ENCODE measurements at places on chromosomes 16 and 17.

GRCh38 chr16:86966777-86967176, 350.4 kb downstream of the C16orf95 start:
- DNase-seq = no peak

GRCh38 chr17:39951924-39952679, 10.7 kb upstream of the GSDMA start:
- DNase-seq = no peak

GRCh38 chr16:85037050-85037410, 9.4 kb downstream of the KIAA0513 start:
- no peak for DNase-seq

- DNase-seq = no peak
These were observed 6.0 kb upstream of the KCNH6 start for GRCh38 chr17:63516910-63517824.

DNA sequence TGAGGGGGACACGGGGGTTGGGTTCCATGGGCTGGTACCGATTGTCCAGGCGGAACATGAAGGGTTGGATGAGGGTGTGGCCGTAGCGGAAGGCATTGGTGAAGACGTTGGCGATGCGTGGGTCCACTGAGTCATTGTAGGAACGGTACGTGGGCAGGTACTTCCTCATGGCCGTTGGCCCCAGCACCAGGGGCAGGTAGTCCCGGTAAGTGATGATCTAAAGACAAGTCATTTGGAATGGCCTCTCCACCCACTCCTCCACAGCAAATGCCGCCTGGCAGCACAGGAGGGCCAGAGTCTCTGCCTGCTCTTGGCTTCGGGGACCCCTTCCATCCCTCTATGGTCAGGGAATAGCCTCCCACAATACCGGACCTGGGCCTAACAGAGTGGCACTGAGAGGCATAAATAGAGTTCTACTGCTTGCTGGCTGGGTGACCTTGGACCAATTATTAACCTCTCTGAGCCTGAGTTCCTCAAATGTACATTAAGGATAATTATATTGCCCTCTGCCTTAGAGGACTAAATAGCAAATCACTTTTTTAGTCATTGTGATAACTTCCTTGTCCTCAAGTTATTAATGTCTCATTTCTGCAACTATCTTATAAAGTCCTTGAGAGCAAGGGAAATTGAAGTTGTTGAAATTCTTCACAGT, 7.2 kb downstream of the MPO start:
- no peak for DNase-seq

DNA sequence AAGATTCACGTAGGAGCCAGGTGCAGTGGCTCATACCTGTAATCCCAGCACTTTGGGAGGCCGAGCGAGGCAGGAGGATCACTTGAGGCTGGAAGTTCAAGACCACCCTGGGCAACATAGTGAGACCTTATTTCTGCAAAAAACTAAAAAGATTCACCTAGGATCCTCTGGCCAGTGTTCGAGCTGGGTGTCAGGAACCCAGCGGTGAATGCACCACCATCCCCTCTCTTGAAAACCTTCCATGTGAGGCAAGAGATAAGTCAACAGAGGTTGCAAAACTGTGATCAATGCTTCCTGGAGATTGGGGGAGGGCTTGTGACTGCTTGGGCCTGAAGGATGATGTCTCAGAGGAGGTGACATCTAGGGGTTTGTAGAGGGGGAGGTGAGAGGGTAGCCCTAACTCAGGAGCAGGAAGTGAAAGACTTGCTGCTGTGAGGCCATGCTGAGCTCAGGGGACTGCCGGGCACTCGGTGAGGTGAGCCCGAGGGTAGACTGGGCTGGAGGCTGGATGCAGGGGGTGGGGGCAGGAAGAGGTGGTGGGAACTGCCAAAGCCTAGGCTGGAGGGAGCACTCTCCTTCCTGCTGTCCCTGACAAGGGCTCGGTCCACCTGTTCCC, 11.7 kb downstream of the GJD3 start:
- DNase-seq = no peak

GRCh38 chr16:31094088-31094423, 541 bp downstream of the VKORC1 start:
- DNase-seq = no peak

GRCh38 chr17:17638467-17638866, 42.8 kb upstream of the RAI1 start:
- DNase-seq = no peak

GRCh38 chr17:10286324-10286723, 86.5 kb downstream of the MYH13 start:
- no peak for DNase-seq

DNA sequence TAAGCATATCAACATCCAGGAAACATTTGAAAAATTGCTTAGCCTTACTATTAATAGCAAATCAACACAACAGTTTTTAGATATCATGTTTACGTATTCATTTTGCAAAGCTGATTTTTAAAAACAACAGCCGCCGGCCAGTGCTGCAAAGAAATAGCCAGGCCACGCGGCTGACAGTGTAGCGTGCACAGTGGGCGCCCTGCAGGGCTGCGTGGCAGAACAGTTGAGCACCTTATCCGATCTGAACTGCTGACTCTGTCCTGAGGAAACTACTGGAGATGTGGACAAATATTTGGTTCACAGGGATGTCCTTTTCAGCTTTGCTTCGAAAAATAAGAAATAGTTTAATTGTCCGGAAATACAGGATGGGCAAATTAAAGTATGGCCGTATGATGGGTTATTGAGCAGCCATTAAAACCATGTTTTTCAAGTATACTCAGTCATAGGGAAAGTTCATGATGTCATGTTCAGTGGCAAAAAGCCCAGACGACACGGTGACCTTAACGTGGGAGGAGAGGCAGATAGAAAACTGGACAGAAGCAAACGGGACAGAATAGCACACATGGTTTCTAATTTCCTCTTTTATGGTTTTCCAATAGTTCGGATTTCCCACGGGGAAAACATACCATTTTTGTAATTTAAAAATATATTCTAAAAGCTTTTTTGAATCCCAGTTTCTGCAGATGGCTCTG, 52.4 kb upstream of the ENDOV start:
- DNase-seq = no peak

- DNase-seq = no peak
These were observed 25.0 kb downstream of the NAA60 start for GRCh38 chr16:3468501-3468900.

DNA sequence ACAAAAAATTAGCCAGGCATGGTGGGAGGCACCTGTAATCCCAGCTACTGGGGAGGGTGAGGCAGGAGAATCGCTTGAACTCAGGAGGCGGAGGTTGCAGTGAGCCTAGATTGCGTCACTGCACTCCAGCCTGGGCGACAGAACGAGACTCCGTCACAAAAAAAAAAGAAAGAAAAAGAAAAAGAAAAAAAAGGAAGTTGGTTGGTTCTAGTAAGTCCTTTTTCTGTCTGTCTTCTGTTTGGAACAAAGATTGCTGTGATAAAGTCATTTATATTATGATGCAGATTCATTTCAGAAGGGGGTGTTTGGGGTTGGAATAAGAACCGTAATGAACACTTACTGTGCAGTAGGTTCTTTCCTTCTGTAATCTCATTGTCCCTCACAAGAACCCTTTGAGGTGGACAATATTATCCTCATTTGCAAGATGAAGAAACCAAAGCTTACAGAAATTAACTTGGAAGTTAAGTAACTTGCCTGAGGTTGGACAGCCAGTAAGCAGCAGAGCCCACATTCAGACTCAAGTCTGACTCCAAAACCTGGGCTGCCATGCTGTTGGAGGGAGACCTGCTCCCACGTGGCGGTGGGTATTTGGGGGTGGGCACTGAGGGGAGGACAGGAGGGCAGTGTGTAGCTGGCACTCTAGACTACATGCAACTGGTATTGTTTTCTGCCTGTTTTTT, 10.3 kb downstream of the MINK1 start:
- DNase-seq = no peak

DNA sequence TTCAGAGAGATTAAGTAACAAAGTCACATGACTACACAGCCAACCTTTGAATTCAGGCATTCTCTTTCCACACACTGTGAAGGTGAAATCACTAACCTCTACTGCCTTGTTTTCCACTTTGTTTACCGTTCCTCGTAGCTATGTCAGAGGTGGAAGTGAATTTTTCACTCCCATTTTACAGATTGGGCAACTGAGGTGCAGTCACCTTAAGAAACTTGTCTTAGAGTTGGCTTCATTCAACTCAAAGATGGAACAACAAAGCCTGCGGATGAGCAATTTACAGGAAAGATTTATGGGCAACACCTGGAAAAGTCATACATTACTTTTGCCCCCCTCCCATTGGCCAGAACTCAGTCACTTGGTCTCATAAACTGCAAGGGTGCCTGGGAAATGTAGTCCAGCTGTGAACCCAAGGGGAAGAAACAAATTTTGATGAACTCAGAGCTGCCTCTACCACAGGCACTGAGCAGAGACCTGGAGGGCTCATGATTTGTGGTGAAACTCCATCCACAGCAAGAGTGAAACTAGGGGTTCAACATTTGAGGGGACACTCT, 784.6 kb upstream of the EEF2KMT start:
- no peak for DNase-seq

- no peak for DNase-seq
These were observed 2.2 kb upstream of the TBX4 start for GRCh38 chr17:61449707-61450640.

GRCh38 chr16:3282103-3282729, 1.1 kb upstream of the ZNF263 start:
- no peak for DNase-seq

- DNase-seq = no peak
These were observed 601 bp downstream of the JMJD8 start for GRCh38 chr16:683396-684070.

- no peak for DNase-seq
These were observed 4.6 kb downstream of the ITGA2B start for GRCh38 chr17:44384823-44385286.

- DNase-seq = no peak
These were observed 1.5 kb upstream of the RAI1 start for GRCh38 chr17:17679748-17680147.

GRCh38 chr16:80599466-80599865, 58.7 kb downstream of the DYNLRB2 start:
- DNase-seq = no peak

- no peak for DNase-seq
These were observed 22.8 kb downstream of the PGS1 start for GRCh38 chr17:78401246-78401645.

GRCh38 chr17:81719410-81720266, 7.6 kb downstream of the SLC25A10 start:
- DNase-seq = no peak

- DNase-seq = no peak
These were observed 20.4 kb downstream of the NFE2L1 start for GRCh38 chr17:48068491-48068961.

- DNase-seq = no peak
These were observed 4.1 kb upstream of the C1QTNF1 start for GRCh38 chr17:79019632-79020584.

DNA sequence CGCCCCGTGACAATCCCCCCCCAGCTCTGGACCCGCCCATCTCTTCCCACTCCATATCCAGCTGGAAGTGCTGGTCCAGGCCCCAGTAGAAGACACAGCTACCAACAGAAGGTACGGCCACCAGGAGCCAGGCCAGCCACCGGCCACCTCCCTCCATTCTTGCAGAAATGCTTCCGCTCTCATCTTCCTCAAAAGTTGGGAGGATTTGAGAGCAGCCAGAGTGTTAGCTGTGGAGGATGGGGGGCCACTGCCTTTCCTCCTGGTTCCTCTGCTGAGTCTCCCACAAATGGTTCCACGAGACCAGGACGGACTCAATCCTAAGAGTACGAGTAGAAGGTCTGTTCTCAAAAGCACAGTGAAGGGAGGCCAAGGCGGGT, 78.3 kb downstream of the GAS7 start:
- DNase-seq = no peak

- no peak for DNase-seq
These were observed 29.8 kb upstream of the RASD1 start for GRCh38 chr17:17525956-17526355.

- no peak for DNase-seq
These were observed 418.1 kb downstream of the SOX9 start for GRCh38 chr17:72538901-72539352.

DNA sequence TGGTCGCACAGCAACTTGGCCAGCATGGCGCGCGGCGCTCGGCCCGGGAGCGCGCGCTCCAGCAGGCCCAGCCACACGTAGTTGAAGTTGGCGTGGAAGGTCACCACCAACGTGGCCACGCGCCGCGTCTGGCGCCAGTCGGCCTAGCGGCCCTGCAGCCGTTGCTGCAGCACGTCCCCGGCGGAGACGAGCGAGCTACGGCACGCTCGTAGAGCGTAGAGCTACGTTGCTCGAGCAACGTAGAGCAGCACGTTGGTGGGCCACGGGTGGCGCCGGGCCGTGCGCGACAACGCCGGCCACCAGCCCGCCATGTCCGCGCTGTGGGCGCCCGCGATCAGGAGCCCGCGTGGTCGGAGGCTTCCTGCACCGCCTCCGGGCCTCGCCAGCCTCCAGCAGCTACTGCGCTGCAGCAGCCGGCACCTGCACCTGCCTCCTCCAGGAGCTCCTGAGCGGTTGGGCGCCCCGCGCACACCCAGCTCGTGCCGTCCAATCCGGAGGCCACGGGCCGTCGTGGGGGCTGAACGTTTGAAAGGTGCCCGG, 13.4 kb upstream of the SULT1A1 start:
- DNase-seq = no peak

DNA sequence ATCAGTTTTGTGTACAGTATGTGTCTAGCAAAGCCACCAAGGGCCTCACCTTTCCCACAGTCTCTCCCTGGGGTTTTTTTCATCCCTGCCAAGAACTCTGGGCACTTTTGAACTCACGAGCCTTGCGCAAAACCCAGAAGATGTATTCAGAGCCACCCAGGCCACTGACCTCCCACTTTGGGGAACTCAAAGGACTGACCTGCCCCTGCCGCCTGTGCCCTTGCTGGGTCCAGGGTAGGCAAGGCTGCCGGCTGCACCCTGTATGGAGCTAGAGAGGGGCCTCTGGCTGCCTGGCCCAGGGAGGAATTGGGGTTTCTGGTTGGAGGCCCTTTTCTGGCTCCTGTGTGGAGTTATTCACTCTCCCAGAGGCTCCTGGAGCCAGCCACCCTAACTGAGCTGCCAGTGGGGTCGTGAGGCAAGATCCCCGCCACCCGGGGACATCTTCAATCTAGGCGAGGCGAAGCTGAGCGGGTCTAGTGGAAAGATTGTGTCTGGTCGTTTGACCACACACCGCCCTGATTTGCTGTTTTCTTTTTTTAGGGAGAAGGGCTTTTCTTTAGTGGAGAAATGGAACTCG, 1.9 kb downstream of the CDK5R1 start:
- DNase-seq = no peak

DNA sequence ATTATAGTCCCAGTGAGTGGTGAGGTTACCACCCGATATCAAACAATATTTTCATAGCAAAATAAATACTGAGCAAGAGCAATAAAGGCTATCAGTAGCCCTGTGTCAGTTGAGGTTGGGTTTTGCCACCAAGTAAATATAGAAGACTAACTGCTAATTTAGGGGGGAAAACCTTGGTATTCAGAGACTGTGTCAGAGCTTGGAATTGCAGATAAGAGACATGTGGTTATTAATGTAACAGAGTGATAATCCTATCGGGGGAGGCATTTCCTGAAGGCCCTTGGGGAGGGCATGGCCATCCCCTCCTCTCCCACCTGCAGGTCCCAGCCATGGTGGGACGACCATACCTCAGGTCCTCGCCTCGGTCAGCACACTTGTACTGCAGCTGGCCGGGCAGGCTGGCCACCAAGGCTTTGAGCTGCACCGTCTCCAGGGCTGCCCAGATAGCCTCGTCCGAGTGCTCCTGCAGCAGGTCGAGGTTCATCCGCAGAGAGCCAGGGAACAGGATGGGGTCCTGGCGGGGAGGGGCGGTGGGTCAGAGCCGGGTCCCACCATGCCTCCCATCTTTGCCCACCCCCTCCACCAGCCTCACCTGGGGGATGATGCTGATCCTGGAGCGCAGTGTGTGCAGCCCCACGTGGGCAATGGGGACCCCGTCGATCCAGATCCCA, 68.9 kb downstream of the ABCC6 start:
- no peak for DNase-seq

Data from NCI-H1048 (cell line).